RWPE2 (cell line): ENCODE measurements at places on chromosomes 13 and 19.

GRCh38 chr13:46071590-46072249, 19.2 kb upstream of the ZC3H13 start:
- DNase-seq, result no peak

- no peak for DNase-seq
These were observed 312.7 kb downstream of the FGF14 start for GRCh38 chr13:102089177-102089576.

DNA sequence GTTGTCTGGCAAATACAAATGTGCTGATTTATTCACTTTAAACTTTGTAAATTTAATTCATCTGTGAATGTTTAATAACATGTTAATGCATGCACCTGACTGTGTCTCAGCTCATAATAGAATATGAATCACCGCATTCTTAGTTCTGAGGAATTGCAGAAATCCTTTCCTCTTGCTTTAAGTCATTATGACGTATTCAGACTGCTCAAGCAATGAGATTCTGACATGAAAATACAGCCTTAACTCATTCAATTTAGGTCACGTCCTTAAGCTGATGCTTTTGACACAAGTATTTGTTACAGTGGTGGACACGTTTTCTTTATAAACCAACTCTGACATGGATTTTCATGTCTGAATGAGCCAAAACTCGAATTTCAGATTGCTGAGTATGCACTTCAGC, 541.0 kb upstream of the KLF12 start:
- no peak for DNase-seq

GRCh38 chr13:113034451-113035212, 65.6 kb downstream of the MCF2L start:
- no peak for DNase-seq

GRCh38 chr19:295687-296370, 4.6 kb upstream of the PLPP2 start:
- no peak for DNase-seq

- no peak for DNase-seq
These were observed 1.9 kb upstream of the EDDM13 start for GRCh38 chr19:56270676-56271075.

DNA sequence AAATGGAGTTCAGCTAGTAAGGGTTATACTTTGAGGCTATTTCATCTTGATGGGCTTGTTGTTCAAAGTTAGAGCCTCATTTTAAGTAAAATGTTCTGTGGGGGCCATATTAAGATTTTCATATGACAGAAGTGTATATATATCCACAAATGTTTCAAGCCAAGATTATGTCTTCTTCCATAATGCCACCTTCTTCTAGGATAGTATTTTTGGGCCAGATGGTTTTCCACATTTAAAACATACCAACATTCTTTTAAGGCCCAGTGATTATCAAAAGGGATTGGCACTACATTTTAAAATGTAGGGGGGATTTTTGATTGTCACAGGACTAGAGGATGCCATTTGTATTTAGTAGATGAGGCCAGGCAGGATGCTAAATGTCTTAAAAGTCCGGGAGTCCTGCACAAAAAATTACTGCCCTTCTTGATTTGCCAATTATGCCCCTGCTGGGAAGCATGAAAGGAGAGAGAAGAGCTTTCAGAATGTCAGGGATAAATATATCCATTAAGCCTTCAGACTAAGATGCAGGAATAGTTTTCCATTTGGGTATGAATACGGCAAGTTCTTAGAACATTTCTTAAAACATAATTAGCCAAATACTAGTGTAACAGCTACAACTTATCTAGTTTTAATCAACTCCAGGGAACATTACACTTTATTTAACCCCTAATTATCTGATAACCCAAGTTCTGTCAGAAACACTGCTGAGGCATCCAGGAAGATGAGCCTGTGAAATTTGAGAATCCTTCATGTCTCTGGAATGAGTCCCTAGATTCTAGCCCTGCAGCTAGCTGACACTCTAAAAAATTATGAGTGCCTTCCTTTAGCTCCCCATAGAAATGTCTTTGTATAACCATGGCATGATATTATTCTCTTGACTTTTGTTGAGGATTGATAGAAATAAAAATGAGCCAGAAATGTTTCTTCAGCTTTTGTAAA, 34.0 kb downstream of the ITM2B start:
- no peak for DNase-seq

DNA sequence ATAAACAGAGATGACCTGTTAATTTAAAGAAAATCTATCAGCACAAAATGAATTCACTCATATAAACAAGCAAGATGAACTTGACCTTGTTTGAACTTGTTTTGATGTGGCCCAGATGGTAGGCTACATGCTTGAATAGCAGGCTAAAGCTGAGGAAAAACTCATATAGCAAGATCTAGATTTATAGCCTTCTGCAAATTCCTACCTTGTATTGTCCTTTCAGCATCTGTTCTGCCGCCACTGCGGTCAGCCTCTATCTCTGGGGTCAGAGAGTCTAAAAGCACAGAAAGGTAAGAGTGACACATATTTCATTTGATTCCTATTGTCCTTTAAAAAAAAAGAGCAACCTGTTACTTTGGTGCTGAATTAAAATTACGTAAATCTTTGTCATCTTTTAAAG, 392.1 kb downstream of the DACH1 start:
- DNase-seq, result no peak

- DNase-seq, result no peak
These were observed 14.1 kb upstream of the ENOX1 start for GRCh38 chr13:43800828-43801227.

- DNase-seq, result no peak
These were observed 10.1 kb downstream of the PAK4 start for GRCh38 chr19:39135701-39136100.

DNA sequence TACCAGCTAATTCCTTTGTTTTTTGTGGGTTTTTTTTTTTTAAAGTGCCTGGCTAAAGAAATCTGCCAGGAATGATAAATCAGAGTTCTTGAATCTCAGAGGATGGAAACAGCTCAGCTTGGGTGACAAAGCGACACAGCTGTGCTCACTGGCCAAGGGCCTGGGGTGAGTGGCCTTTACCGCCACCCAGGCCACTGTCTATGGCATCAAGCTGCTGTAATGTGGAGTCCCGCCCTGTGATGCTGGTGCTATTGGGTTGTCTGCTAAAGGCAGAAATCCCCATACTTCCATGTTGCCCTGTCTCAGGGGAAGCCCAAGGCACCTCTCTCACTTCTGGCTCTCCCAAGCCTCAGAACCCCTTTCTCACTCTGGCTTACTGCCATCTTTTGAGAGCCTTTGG, 82.6 kb upstream of the FARP1 start:
- DNase-seq, result no peak

- no peak for DNase-seq
These were observed 13.6 kb downstream of the LATS2 start for GRCh38 chr13:21047591-21048282.

DNA sequence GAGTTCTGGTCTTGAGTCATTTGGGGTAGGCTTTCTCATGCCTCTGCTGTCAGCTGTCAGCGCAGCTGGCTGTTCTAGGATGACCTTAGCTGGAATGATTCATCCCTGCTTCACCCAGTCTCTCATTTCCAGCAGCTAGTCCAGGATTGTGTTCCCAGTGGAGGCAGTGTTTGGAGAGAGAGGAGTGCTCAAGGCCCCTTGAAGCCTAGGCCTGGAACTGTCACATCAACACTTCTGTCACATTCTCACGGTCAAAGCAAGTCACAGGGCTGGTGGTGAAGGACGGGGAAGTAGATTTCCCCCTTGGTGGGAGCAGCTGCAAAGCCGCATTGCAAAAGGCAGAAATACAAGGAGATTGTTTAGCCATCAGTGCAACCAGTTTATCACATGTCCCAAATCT, 15.2 kb downstream of the TPT1 start:
- DNase-seq, result no peak

GRCh38 chr13:42258747-42259146, 13.2 kb upstream of the AKAP11 start:
- DNase-seq, result no peak

DNA sequence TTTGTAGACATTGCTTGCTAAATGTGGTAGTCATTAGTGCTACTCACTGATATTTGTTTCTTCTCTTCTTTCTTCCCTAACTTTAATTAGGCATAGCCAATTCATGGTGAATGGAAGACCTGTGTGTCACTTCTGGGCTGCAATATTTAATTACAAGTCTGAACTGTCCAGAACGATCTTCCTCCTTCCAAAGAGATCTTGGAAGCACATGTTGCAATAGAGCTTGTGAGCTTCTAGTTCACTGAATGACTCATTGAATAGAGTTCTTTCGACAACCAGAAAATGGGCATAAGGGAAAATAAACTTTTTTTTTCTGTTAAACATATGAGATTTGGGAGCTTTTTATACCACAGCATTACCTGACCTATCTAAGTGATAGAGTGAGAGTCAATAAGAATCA, 1264.6 kb downstream of the PCDH9 start:
- no peak for DNase-seq

DNA sequence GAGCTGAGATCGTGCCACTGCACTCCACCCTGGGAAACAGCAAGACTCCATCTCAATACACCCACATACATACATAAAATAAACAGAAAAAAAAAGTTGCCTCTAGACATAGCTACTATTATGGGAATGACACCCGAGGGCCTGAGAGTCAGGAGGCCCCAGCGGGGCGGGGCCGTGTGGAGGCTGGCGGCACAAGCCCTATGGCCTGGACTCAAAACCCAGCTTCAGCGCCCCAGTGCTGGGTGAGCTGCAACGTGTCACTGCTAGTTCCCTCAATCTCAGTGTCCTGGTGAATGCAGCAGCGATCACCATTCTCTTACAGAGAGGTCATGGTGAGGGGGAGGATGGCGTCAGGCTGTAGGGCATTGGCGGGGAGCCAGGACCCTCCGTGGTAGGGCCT, 9.2 kb upstream of the ZSCAN1 start:
- no peak for DNase-seq

GRCh38 chr13:44340508-44340907, 33.1 kb upstream of the SERP2 start:
- DNase-seq, result no peak

DNA sequence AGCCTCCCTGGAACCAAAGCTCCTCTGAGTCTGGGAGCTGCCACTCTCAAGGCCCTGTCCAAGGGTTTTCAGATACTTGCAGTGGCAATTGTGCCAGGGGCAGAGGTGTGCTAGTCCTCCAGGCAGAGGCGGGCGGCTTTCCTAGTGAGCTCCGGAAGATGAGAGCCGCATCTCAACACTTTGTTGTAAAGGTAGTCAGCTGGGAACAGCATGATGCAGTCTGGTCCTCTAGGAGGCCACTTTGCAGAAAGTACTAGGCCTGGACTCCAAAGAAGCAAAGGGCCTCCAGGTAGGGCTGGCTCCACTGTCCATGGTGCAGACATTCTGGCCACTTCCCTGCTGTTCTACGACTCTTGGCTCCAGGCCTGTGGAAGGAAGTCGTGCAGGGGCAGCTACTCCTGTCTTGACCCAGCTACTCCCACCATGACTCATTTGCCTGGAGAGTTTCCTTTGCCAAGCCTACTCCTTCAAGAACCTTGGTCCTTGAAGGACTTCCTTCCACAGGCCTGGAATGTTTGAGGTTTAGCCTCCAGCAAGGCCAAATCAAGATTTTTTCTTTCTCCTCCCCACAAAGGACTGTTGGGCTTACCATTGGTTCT, 9.9 kb upstream of the ZNF536 start:
- no peak for DNase-seq

GRCh38 chr19:371501-372168, 27.0 kb upstream of the MIER2 start:
- DNase-seq, result peak; percentile 14

DNA sequence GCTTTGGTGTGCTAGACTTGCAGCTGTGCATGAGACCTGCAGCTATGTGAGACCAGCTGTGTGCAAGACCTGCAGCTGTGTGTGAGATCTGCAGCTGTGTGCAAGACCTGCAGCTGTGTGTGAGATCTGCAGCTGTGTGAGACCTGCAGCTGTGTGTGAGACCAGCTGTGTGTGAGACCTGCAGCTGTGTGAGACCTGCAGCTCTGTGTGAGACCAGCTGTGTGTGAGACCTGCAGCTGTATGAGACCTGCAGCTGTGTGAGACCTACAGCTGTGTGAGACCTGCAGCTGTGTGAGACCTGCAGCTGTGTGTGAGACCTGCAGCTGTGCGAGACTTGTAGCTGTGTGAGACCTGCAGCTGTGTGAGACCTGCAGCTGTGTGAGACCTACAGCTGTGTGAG, 6.7 kb upstream of the DCUN1D2 start:
- DNase-seq, result no peak

DNA sequence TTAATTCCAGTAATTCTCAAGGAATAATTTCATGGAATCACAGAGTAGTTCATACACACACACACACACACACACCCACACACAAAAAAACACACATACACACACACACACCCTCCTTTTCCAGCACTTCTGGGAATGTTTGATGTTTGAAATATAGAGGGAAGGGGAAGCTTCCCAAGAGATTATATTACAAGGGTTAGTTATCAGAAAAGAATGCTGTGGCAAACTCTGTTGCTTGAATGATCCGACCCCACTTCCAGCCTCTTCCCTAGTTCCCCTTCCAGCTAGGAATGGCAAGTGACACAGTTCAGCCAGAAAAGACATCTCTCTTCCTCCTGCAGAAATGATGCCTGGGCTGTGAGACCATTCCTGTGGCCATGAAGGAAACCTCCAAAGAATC, 49.9 kb downstream of the KCTD12 start:
- no peak for DNase-seq

- DNase-seq, result no peak
These were observed 1.7 kb downstream of the CNMD start for GRCh38 chr13:52737965-52738364.

DNA sequence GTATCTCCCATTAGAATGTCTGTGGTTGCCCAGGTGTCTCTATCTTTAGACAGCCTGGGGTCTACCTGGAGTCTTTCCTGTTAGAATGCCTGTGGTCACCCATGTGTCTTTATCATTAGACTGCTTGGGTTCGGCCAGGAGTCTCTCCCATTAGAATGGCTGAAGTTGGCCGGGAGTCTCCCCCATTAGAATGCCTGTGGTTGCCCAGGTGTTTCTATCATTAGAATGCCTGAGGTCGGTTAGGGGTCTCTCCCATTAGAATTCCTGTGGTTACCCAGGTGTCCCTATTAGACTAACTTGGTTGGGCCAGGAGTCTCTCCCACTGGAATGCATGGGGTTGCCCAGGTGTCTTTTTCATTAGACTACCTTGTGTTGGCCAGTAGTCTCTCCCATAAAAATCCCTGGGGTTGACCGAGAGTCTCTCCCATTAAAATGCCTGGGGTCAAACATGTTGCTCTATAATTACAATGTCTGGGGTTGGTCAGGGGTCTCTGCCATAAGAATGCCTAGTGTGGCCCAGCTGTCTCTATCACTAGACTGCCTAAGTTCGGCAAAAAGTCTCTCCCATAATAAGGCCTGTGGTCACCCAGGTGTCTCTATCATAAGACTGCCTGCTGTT, 1448.7 kb downstream of the UQCRFS1 start:
- DNase-seq, result no peak

DNA sequence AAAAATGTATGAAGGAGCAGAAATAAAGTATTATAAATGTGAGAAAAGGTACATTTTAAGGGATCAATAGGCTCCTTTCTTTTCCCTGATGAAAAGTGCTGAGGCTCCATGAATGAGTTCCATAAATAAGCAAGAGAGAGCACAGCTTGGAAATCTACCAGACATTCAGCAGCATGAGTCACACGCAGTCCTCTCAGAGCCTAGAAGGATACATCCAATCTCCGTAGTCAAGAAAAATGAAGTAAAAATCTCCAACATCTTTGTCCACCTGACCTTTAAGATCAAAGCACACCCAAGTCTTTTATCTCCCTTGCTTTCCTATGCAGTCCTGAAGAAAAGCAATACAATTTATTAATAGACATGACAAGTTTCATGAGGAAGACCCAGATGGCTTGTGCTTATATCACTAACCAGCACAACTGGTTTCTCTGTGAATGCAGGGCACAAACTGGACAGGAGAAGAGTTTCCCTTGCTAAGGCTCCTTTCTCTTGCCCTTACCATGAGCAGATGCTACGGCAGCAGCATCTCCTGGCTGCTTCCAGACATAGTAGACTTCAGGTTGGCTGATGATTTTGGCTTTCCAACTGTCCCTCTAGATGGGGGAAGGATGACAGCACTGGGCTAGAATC, 730.8 kb downstream of the EFNB2 start:
- no peak for DNase-seq
